ENCODE measurements at places on chromosomes 7 and 10.
A peak's percentile ranks its signal among the peaks of the same experiment; 100 is the strongest.

GRCh38 chr10:131678613-131679012 lies 222.2 kb upstream of the PPP2R2D start:
- no peak for DNase-seq

GRCh38 chr10:49734676-49735075 lies 27.4 kb downstream of the OGDHL start:
- no peak for DNase-seq

DNA sequence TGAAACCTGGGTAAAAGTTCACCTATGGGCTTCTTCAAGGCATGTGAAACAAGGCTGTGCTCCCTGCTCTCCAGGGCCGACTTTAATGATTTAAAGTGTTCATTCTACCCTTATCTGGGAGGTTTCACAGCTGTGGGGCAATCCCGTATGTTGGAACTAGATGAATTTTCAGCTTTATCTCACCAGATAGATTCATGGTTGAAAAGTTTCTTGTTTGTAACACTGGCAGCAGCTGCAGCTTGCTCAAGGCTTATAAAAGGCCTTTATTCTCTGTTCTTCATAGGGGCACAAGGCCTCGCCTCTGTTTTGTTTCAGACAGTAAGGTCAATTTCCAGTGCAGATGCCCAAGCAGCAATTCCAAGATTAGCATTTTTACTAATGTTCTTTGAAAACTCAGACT lies 70.4 kb upstream of the DNAJB12 start:
- no peak for DNase-seq

GRCh38 chr10:10438335-10439100 lies 579.2 kb upstream of the CELF2 start:
- DNase-seq = no peak

GRCh38 chr7:17446340-17446739 lies 147.9 kb downstream of the AHR start:
- DNase-seq = no peak

- no peak for DNase-seq
Measured at GRCh38 chr7:33691180-33691579, 214.2 kb upstream of the BMPER start.

DNA sequence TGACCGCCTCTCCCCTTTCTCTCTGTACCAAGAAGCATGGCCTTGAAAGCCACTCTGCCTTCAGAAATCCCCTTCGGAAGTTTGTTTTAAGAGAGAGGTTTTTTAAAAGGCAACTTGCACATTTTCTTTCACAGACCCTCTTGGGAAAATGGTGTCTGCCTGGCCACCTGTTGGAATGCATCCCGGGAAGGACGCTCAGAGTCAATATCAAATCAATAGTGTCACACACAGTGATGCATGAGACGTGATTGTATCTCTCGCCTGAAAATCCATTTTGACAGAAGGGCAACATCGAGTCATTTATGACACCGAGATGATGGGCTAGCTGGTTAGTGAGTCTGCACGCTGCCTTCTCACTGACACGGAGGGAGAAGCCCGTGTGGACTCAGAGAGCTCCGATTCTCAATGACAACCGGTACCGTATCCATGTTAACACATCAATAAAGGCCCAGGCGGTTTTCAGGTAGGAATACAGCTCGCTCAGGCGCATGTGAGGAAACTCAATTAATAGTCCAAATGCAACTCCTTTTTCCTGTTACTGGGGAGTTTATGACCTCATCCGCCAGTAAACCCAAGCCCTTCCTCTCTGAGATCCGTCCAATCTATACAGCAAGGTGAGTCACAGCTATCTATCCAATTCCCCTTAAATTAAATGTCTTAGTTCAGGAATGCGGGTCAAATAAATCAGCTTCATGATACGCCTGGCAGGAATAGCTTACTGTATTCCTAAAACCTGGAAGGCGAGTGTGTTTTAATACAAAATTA lies 621.5 kb upstream of the MKI67 start:
- DNase-seq = no peak

DNA sequence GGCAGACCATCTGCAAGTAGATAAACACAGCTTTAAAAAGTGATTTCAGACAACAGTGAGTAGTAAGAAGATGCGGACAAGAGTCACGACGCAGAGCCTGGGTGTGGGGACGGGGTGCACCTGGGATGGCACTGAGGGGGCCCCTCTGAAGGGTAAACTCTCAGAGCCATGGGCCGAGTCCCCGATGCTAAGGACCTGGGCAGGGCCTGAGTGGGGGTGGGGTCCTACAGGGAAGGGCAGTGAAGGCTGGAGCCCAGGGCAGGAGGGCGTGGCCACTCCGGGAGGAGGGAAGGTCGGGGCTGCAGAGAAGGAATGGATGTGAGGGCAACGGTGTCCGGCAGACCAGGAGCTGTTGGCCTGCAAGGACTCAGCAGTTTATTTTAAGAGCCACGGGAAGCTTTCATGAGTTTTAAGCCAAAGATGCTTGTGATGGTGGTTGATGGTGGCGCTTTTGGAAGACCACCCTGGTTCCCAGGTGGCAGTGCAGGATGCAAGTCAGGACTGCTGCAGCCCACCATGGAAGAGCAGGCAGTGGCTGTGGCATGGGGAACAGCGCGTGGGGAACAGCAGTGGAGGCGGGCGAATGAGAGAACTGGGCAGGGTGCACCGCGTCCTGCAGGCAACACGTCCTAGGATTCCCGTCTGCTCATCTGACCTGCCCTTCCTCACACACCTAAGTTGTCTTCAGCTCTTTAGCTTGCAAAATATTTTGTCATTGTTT lies 296.8 kb downstream of the DNAJB6 start:
- DNase-seq = no peak

GRCh38 chr10:33106767-33107166 lies 148.7 kb upstream of the ITGB1 start:
- DNase-seq = no peak

GRCh38 chr7:129855234-129855673 lies 97.5 kb downstream of the UBE2H start:
- DNase-seq = no peak

GRCh38 chr10:113843972-113844485 lies 9.9 kb downstream of the DCLRE1A start:
- DNase-seq = no peak

- DNase-seq = no peak
Measured at GRCh38 chr10:79202188-79203013, 133.6 kb downstream of the ZMIZ1 start.

GRCh38 chr10:24901686-24902399 lies 50.6 kb downstream of the PRTFDC1 start:
- DNase-seq = no peak

GRCh38 chr10:115093286-115093775 lies at the start of gene ATRNL1:
TSS of gene ATRNL1 (plus strand) at chr10:115093365. CDS start at chr10:115093751, 386 bp downstream.
- peak; percentile 9 for DNase-seq

DNA sequence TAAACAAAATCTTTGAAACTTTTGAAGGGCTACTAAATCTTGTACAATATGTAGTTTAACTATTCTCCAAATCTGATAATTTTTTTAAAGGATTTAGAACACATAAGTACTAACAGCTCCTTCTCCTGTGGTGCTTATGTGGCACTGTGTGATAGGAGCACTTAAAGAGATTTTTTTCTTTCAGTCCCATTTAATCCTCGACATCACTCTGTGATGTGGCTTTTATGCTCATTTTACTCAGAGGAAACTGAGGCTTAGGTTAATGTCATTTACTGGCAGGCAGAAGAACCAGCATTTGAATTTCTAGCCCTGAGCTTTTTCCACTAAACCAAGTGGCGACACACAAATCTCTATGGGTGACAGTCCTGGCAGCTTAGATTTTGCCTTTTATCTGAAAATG lies 92.4 kb downstream of the SAMD9 start:
- DNase-seq = no peak

DNA sequence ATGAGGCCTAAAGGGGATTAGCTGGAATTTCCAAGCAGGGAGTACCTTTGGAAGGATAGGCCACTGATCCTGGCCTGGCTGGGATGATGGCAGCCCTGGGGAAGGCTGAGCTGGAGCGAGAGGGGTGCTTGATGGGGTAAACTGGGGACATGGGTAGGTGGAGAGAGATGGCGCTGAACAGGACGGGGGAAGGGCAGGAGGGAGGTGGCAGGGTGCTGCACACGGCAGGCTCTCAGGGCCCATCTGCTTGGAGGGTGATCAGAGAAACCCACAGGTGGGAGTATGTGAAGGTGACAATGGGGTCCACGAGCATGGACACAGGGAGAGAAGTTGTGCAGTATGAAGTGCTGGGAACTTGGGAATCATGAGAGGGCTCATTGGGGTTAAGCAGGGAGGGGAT lies 10.3 kb downstream of the MAT1A start:
- DNase-seq = no peak

DNA sequence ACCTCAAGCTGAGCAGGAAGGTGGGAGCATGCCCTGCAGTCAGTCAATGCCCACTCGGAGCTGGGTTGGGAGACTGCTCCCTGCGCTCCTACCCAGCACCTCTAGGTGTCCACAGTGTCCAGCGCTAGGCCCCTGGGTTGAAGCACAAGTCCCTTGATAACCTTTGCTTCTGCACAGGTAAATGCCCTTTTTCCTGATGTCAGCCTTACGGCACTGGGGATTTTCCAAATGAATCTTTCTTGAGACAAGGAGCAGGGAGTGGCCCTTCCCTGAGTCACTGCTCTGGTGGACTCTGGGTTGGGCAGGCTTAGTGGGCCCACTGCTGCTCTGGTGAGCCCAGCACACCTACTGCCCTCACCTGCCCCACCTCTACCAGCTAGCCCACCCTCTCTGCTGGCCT lies 61.9 kb upstream of the OPN4 start:
- DNase-seq = no peak

DNA sequence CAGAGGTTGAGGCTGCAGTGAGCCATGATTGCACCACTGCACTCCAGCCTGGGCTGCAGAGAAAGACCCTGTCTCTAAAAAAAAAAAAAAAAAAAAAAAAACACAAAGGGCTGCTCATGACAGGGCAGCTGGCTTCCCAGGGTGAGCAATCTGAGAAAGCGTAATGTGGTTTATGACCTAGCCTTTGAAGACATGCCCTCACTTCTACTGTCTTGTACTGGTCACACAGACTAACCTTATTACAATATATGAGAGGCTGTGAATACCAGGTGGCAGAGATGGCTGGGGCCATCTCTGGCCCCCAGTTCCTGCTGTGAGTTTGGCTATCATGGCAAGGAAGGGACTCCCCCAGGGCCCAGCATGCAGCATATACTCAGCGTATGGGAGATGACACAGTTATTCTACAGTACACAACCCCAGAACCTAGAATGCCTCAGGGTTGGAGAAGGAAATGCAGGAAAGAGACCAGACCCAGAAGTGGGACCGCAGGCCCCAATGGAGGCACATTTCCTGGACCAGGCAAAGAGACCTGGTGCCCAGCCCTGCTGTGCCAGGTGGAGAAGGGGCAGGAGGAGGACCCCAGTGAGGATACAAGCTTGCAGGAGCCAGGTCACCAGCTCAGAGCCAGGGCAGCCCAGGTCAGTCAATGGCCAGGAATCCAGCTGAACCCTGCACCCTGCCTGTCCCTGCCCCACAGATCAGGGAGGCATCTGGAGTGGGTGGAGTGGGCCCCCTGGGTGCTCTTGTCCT lies 26.3 kb downstream of the NPTX2 start:
- no peak for DNase-seq

DNA sequence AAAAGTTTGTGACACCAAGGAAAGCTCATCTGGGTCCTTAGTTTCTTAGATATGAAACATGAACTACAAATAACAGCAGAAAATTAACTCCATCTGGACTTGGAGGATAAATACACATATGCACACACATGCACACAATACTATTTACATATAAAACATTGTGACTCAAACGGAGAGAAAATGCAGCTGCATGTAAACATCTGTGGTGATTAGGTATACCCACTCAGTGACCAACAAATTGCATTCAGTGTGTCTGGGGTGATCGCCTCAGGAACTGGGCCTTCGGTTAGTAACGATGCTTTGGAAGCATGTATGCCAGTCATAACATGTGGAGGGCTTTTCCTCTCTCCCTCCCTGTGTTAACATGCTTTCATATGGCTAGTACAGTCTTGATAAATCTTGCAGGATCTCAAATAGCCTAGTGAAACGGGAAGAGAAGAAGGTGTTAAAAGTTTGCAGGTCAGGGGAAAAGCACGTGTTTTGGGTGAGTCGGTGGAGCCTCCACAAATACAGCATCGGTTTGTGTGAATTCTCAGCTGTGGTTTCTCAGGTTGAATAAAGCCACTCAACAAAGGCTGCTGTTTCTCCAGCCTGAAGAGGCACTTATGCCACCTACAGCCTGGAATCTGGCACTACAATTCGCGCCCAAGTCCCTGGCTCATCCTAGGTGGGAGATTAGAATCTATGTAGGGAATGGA lies 8.7 kb upstream of the GLRX3 start:
- peak; percentile 41 for DNase-seq

DNA sequence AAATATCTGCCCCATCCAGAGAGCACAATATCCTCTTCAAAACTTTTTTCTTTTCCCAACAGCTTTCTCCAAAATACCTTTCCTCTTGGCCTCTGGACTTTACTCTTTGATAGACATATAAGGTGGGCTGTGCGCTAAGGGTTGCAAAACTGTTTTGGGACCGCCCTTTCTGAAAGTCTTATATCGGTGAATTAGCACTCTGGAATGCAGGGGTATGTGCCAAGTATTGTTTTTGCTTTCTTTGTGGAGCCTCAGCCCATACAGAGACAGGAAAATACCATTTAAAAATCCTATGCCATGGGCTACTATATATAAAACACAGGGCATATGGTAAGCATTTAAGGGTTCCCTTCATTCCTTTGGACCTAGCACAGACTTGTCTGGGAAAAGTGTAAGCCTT lies 37.7 kb downstream of the PPP1R17 start:
- no peak for DNase-seq

DNA sequence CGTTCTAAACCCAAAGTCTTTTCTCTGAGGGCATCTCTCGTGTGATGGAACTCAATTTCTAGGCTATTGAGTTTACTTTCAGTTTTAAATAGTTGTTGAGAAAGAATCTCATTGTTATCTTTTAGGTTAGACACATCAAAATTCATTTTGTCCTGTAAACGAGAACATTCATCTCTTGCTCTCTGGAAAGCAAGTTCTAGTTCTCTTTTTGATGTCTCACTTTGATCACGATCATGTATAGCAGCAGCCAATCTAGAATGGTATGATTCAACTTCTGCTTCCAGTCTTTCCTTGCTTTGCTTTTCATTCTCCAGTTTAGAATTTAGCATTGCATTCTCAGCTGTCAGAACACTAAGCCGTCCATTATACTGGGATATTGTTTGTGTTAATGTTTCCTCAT lies 65.1 kb downstream of the ANKRD26 start:
- DNase-seq = no peak

DNA sequence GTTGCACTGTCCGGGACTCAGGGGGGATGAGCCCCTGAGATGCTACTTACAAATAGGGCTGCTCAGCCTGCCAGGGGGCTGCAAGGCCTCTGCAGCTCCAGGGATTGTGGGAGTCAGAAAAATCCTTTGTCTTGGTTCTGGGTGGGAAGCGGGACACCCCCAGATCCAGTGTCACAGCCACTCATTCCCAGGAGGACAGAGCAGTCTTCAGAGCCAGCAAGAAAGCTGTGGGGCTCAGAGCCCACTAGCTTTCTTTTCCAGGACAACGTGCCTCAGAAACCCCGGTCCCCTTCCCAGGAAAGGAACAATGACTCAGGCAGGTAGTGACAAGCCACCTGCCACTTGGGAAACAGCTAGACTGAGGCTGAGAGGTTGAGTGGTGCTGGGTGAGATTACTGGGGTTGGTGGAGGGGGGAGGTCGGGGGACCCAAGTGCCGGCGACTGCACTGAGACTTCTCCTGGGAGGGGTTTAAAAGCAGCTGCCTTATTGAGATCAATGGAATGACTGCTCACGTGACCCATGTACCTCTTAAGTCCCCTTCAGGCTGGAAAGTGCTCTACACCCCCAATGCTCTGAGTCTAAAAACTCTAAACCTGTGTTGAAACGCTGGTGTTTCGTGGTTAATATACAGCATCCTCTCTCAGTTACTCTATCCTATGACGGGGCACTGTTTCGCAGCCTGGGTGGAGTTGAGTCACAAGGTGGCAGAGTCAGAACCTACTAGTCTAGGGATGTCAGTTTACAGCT lies 123.6 kb downstream of the UBE2H start:
- DNase-seq = no peak

- no peak for DNase-seq
Measured at GRCh38 chr10:51109801-51110533, 35.7 kb downstream of the PRKG1 start.

All from CD8-positive, alpha-beta memory T cell (primary cell).